Stimulated activated CD8-positive, alpha-beta memory T cell treated with anti-CD3 and anti-CD28 coated beads, Interleukin-4, amount 100 ng/mL, for 48 hours (primary cell): ENCODE measurements at places on chromosomes 11 and 22.

- DNase-seq, result no peak
Measured at GRCh38 chr22:38258895-38259294, 13.9 kb downstream of the TMEM184B start.

DNA sequence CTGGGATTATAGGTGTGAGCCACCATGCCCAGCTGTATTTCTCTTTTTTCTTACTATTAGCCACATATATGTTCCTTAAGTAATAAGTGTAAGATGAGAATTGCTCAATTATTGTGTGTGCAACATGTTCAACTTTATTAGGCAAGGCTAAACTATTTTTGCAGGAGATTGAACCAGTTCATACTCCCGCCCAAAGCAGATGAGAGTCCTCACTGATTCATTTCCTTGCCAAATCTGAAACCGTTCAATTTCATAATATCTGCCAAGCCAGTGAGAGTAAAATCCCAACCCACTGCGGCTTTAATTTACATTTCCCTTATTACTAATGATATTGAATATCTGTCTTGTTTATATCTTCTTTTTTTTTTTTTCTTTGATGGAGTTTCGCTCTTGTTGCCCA lies 48.4 kb downstream of the KCNJ4 start:
- DNase-seq, result no peak

- DNase-seq, result no peak
Measured at GRCh38 chr11:41222236-41222635, 237.2 kb downstream of the LRRC4C start.

GRCh38 chr11:68513930-68514487 lies 53.5 kb downstream of the PPP6R3 start:
- DNase-seq, result no peak

DNA sequence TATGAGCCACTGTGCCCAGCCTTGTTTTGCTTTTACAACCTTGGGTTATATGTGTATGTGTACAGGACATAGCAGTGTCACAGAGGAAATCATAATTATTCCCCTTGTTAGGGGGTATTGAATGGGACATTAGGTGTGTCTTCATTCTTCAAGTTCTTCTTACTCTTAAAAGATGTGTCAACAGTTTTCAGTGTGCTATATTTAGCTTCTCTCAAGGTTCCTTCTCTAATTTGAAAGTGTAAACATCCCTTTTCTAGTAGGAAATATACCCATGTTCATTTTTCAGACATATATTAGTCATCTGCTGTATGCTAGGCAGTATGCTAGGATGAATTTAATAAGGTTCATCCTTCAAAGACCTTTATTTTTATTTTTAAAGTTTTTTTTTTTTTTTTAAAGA lies 17.1 kb downstream of the PCF11 start:
- no peak for DNase-seq

GRCh38 chr22:36212901-36213300 lies 11.3 kb upstream of the APOL4 start:
- no peak for DNase-seq

DNA sequence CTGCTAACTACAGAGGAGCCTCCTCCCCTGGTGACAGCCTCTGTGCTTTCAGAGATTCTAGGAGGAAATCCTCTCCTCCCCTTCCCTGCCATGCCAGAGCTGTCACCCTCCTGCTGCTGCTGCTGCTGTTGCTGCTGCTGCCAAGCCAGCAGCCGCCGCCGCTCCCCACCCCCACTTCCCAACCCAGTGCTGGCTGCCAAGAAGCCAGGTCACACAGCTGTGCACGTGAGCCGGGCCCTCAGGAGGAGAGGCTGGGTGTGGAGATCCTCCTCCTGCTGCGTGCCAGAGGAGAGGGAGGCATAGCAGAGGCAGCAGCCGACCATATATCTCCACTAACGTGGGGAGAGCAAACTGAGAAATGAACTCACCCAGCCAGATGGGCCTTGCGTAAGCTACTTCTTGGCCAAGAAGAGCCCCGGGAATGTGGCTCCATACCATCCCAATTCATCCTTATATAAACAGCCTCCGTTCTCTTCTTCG lies 12.4 kb downstream of the CRY2 start:
- DNase-seq, result no peak

DNA sequence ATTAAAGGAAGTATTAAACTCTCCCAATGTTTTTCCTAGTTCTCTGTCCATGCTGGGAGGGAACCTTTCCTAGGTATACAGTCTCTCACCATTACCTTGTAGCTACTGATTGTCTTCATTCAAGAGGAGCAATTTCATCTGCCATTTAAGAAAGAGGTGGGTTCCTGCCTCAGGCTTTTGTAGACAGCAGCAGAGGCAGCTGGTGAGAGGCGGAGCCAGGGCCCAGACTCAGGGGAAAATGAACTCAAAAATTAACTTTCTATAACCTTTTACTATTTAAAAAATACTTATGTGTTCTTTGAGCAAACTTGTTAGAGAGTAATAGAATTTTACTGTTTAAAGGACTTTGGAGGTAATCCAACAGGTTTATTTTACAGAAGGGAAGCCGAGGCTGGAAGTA lies 133.0 kb downstream of the SNX19 start:
- no peak for DNase-seq

- no peak for DNase-seq
Measured at GRCh38 chr11:12611352-12611751, 62.9 kb upstream of the TEAD1 start.

DNA sequence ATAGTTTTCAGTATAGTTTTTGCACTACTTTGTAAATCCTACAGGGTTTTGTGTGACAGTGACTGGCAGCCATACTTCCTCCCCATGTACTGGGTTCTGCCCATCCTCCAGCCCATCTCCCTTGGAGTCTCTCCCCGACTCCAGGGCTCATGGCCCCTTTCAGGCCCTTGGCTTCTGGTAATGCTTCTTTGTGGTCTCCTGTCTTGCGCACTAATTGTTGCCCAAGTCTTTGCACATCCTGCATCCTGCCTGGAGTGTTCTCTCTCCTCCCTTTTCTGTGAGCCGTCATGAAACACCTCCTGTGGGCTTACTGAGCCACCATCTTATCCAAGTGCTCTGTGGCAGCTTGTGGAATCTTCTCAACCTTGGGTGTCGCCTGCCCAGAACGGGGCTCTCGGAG lies 11.4 kb upstream of the KCNQ1OT1 start:
- no peak for DNase-seq

- DNase-seq, result peak; percentile 36
Measured at GRCh38 chr11:119316729-119317591, at the start of gene MCAM. TSS of gene MCAM (minus strand) at chr11:119317130. CDS start at chr11:119317101, 29 bp downstream.

GRCh38 chr11:1879941-1880720 lies 11.6 kb downstream of the PRR33 start:
- no peak for DNase-seq

GRCh38 chr22:49885281-49885680 lies 31.6 kb downstream of the ZBED4 start:
- DNase-seq, result no peak

DNA sequence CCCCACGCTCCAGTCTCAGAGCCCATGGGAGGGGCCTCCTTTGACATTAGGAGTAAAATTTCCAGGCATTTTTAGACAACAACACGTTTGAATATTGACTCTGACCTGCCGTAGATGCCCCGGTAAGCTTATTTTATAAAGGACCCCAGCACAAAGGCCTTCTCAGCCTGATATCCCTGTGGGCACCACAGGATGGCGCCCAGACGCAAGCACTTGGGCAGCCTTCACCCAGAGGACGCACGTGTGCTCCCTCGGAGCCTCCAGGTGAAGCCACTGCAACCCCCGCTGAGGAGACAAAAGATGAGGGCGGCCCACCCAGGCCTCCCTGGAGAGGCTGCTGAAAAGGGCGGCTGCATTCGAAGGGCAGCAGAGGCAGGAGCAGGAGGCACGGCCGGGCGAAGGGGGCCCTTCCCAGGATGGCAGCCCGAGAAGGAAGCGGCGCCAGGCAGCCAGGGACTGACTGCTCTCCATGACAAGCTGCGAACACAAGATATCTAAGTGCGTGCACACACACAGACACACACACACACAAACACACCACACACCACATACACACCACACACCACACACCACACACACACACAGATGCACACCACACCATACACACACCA lies 15.2 kb upstream of the TH start:
- peak; percentile 64 for DNase-seq

DNA sequence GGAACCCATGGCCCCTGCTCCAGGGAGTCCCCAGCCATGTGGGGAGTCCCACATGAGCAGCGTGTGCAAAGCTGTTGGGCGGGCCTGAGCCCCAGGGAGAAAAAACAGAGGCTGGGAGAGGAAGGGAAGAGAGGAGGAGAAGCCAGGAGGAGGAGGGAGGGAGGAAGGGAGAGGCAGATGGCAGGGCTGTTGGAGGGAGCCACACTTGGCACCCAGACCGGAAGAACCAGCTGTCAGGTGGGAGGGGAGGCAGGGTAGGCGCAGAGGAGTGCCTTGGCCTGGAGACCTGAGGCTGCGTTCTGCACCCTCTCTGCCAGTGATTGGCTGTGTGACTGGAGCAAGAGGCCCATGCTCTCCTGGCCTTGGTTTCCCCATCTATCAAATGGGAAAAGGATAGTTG lies 6.7 kb downstream of the SYNGR1 start:
- no peak for DNase-seq
